ENCODE measurements at places on chromosomes 16 and 17. TPM values are rescaled to one million over a fixed set of nuclear protein-coding genes. Genes with fewer than 3 reads are reported as not detected.

- no peaks in the 10 kb centered on the region for H3K27me3 ChIP-seq
- peaks cover 6% of the 10 kb centered on the region for H3K4me1 ChIP-seq
- peaks cover 31% of the 10 kb centered on the region for H3K36me3 ChIP-seq
Measured at GRCh38 chr17:28324781-28325180, 5.8 kb downstream of the TMEM97 start.

DNA sequence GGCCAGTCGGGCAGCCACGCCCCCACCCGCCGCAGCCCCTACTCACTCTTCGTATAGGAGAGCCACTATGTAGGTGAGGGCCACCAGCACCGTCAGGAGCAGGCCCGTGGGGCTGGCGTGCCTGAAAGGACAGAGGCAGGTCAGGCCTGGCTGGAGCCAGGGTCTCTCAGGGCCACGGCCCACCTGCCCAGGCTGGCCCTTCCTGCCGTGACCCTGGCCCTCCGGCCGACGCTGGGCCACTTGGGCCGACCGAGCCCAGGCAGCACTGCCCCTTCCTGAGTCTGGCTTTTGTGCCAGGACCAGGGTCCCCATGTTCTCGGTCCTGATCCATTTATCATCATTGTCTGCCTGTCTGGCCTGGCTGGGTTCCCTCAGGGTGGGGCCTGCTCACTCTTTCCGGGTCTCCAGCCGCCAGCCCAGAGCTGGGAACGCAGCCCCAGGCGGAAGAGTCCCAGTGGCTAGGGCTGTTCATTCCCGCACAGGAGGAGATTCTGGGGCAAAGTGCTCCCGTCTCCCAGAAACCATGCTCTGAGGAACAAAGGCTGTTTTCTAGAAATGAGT is 10.1 kb upstream of the RASD1 start:
- H3K27ac ChIP-seq: peak overlapping the region; percentile 32
- no peak for DNase-seq
- H3K36me3 ChIP-seq: no peaks in the 10 kb centered on the region
- no peak overlapping the region for H3K4me3 ChIP-seq

DNA sequence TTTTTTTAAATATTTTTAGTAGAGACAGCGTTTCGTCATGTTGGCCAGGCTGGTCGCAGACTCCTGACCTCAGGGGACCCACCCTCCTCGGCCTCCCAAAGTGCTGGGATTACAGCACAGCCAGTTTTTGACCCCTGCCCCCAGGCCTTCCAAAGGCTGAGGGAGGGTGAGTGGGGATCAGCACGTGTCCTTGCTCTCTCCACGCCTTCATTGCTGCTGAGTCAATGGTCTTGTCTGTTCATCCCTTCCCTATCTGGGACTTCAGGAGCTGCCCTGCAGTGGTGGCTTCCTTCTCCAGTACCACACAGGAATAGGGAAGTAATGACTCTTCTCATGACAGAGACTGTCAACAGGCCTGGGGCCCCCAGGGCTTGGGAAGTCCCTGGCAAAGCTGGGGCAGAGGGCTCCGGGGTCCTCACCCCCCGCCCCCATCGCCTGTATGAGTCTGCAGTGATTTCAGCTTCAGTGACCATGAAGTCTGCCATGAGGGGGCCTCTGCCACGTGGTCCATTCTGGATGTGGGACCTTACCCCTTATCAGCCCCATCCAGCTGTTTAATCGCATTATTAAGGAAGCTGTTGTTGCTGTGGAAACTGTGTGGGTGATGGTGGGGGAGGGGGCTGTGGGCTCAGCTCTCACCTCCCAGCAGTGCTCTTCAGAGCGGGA is 6.1 kb downstream of the ABCC3 start:
- H3K27ac ChIP-seq: no peak overlapping the region
- H3K4me3 ChIP-seq: no peak overlapping the region
- H3K36me3 ChIP-seq: no peaks in the 10 kb centered on the region
- peak; percentile 33 for DNase-seq

The ZNF469 gene
- polyA plus RNA-seq: 0.76 TPM

GRCh38 chr16:9650284-9650683 is 531.9 kb downstream of the GRIN2A start:
- H3K36me3 ChIP-seq: no peaks in the 10 kb centered on the region
- H3K4me3 ChIP-seq: no peak overlapping the region
- H3K27me3 ChIP-seq: no peaks in the 10 kb centered on the region

DNA sequence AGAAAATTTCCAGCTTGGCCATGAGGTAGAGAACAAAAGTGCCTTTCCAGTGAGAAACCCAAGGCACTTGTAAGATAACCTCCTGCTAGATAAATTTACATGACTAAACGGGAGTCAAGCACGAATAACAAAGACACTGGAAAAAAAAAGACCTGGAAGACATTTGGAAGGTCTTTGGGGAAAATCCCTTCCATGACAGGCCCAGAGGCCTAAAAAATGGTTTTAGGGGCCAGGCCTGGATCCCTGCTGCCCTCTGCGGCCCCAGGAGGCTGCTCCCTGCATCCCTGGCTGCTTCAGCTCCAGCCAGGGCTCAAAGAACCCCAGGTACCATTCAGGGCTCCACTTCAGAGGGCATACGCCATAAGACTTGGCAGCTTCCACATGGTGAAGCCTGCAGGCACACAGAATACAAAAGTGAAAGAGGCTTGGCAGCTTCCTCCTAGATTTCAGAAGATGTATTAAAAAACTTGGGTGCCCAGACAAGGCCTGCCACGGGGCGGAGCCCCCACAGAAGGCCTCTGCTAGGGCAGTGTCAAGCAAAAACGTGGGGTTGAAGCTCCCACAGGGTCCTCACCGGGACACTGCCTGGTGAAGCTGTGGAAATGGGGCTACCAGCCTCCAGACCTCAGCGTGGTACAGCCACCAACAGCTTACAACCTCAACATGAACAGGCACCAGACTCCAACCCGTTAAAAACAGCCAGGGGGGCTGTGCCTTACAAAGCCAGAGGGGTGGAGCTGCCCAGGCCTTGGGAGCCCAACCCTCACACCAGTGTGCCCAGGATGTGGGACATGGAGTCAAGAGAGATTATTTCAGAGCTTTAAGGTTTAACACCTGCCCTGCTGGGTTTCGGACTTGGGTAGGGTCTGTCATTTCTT is 77.1 kb downstream of the SDK2 start:
- no peaks in the 10 kb centered on the region for H3K4me1 ChIP-seq
- H3K27ac ChIP-seq: no peak overlapping the region
- H3K4me3 ChIP-seq: no peak overlapping the region
- H3K36me3 ChIP-seq: no peaks in the 10 kb centered on the region
- DNase-seq: peak; percentile 17
- no peaks in the 10 kb centered on the region for H3K27me3 ChIP-seq

GRCh38 chr17:44831371-44831770 is 1.3 kb upstream of the GJC1 start:
- H3K4me3 ChIP-seq: peak overlapping the region; percentile 74
- H3K27ac ChIP-seq: no peak overlapping the region

- H3K4me3 ChIP-seq: no peak overlapping the region
- no peak for DNase-seq
- no peaks in the 10 kb centered on the region for H3K36me3 ChIP-seq
- no peaks in the 10 kb centered on the region for H3K27me3 ChIP-seq
- no peak overlapping the region for H3K27ac ChIP-seq
- H3K4me1 ChIP-seq: no peaks in the 10 kb centered on the region
Measured at GRCh38 chr17:14337596-14338079, 36.8 kb downstream of the HS3ST3B1 start.

GRCh38 chr16:2426941-2427361 is 2.3 kb upstream of the CCNF start:
- H3K4me3 ChIP-seq: no peak overlapping the region
- H3K27ac ChIP-seq: no peak overlapping the region
- H3K27me3 ChIP-seq: no peaks in the 10 kb centered on the region

DNA sequence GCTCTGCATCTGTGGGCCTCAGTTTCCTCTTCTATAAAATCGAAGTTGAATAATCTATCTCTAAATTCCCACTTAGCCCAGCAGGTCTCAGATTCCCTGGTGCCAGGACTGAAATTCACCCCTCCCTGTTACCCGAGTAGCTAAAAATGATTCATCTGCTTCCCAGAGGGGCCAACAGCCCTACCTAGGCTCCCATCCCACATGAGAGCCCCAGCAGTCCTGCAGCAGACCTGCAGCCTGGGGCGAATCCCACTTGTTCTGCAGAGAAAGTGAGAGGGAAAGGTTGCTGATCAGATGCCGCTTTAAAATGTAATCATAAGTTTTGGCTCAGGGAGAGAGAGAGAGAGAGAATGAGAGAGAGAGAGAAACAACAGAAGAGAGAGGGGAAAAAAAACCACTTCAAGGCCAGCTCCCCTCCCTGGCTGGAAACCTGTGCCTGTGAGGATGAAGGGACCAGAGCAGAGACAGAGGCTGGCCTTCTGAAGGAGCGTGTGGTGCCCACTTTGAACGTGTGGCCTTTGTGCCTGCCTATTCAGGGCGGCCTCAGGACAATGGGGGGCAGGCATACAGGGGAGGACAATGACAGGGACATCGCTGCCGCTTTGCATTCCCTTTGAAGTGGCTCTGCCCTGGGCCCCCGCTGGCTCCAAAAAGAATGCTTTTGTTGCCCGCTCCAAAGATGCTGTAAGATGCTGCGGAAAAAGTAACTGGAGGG is 85.2 kb upstream of the NKD1 start:
- no peak overlapping the region for H3K27ac ChIP-seq
- no peak for DNase-seq
- peaks cover 4% of the 10 kb centered on the region for H3K4me1 ChIP-seq
- H3K36me3 ChIP-seq: no peaks in the 10 kb centered on the region
- H3K4me3 ChIP-seq: no peak overlapping the region

The CD300LB gene
- 0.40 TPM for polyA plus RNA-seq

- no peak for DNase-seq
- no peak overlapping the region for H3K27ac ChIP-seq
- no peaks in the 10 kb centered on the region for H3K4me1 ChIP-seq
- H3K27me3 ChIP-seq: no peaks in the 10 kb centered on the region
- no peak overlapping the region for H3K4me3 ChIP-seq
- no peaks in the 10 kb centered on the region for H3K36me3 ChIP-seq
Measured at GRCh38 chr16:7316281-7316888, 16.3 kb upstream of the RBFOX1 start.

The NPIPB9 gene
- 0.18 TPM for polyA plus RNA-seq

The KRT12 gene
- polyA plus RNA-seq: not detected

The ARHGAP44 gene
- polyA plus RNA-seq: 4.3 TPM

GRCh38 chr16:4404967-4405696 is 11.3 kb downstream of the CORO7 start:
- H3K4me1 ChIP-seq: peaks cover 26% of the 10 kb centered on the region
- H3K4me3 ChIP-seq: no peak overlapping the region
- no peak for DNase-seq
- H3K27me3 ChIP-seq: no peaks in the 10 kb centered on the region
- no peak overlapping the region for H3K27ac ChIP-seq

DNA sequence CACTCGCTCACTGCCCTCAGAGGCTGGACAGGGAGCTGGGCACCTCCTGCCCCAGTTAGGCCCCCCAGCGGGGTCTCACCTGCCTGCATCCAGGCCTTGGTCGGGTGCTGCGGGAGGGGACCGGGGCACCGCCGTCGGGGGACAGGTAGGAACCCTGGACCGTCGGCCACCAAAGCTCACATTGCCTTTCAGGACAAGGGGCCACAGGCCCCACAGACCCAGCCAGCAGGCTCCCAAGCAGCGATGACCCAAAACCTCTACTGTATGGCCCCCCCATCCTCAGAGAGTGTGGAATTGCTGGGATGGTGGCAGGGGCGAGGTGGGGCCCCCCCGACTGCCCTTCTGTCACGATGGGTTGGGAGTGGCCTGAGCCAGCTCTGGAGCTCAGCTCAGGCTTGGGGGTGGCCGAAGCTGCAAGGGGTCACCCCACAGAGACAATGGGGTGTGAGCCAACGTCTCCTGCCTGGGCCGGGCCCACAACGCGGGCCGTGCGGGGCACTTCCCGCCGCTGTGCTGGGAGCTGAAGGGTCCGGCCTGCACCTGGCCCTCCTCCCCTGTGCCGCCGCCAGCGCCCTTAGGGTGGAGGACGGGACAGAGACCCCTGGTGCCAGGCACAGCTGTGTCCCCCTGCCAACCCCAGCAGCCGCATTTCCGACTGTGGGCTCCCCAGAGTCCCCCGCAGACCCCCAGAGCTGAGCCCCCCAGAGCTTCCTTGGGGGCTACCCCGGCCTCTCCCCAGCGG is 498 bp downstream of the IGFALS start:
- H3K36me3 ChIP-seq: peaks cover 15% of the 10 kb centered on the region
- H3K4me1 ChIP-seq: no peaks in the 10 kb centered on the region
- no peak overlapping the region for H3K4me3 ChIP-seq
- DNase-seq: no peak

- no peaks in the 10 kb centered on the region for H3K36me3 ChIP-seq
- no peak for DNase-seq
- H3K27ac ChIP-seq: no peak overlapping the region
- H3K4me3 ChIP-seq: no peak overlapping the region
- no peaks in the 10 kb centered on the region for H3K27me3 ChIP-seq
- no peaks in the 10 kb centered on the region for H3K4me1 ChIP-seq
Measured at GRCh38 chr16:23353440-23353839, 51.3 kb downstream of the SCNN1B start.

- H3K4me3 ChIP-seq: no peak overlapping the region
- H3K27ac ChIP-seq: no peak overlapping the region
- peaks cover 10% of the 10 kb centered on the region for H3K4me1 ChIP-seq
Measured at GRCh38 chr16:21167360-21167759, 8.9 kb downstream of the LDAF1 start.

DNA sequence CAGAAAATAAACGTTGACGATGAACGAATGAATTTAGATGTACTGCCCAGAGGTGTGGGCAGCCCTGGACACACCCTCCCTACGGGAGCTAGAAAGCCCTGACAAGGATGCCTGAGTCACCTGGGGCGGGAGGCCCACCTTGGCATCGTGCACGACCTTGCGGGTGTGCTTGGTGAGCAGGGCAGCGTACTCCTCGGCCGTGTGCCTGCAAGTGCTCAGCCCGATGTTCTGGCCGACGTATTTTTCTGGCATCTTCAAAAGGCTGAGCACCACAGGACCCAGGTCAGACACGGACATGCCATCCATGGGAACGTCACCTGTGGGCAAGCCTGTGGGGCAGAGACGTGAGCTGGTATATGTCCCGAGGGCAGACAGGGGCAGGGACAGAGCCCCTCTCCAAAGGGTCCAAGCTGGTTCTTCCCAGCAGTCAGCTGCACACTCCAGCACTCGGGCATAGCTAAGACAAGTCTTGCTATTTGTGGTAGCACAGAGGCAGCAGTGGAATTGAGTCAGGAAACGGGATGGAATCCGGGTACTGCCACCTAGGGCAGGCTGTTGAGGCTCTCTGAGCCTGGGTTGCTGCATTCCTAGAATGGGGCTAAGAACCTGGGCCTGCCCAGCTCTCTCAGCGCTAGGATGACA is 10.8 kb downstream of the NMRAL1 start:
- H3K27ac ChIP-seq: no peak overlapping the region
- peaks cover 4% of the 10 kb centered on the region for H3K4me1 ChIP-seq
- no peak overlapping the region for H3K4me3 ChIP-seq
- H3K27me3 ChIP-seq: no peaks in the 10 kb centered on the region
- H3K36me3 ChIP-seq: peaks cover 79% of the 10 kb centered on the region
- no peak for DNase-seq

Measured in heart left ventricle (tissue), 16 donors.